ENCODE measurements at places on chromosomes 6 and 20. TPM values are rescaled to one million over a fixed set of nuclear protein-coding genes. Genes with fewer than 3 reads are reported as not detected.

OSTM1 gene
- 61.8 TPM for total RNA-seq

ATF6B gene
- total RNA-seq, result 15.4 TPM

LIN28B gene
- total RNA-seq, result 0.16 TPM

PPP1R14C gene
- 61.3 TPM for total RNA-seq

PGC gene
- total RNA-seq, result not detected

PTPRK gene
- 438 TPM for total RNA-seq

MCUR1 gene
- total RNA-seq, result 34.6 TPM

CALHM4 gene
- total RNA-seq, result not detected

SLC23A2 gene
- total RNA-seq, result 52.9 TPM

MSH5 gene
- 4.2 TPM for total RNA-seq

GATA5 gene
- 0.16 TPM for total RNA-seq

TTK gene
- 4.2 TPM for total RNA-seq

PRDM13 gene
- total RNA-seq, result not detected

DST gene
- total RNA-seq, result 329 TPM

SLPI gene
- not detected for total RNA-seq

CFAP61 gene
- 3.1 TPM for total RNA-seq

CTAGE9 gene
- total RNA-seq, result not detected

MACROD2 gene
- total RNA-seq, result 60.4 TPM

LINC00237 gene
- total RNA-seq, result 2.0 TPM

MOG gene
- total RNA-seq, result not detected

All from occipital lobe (tissue), 3 donors.